ENCODE measurements at places on chromosomes 12 and 14.

DNA sequence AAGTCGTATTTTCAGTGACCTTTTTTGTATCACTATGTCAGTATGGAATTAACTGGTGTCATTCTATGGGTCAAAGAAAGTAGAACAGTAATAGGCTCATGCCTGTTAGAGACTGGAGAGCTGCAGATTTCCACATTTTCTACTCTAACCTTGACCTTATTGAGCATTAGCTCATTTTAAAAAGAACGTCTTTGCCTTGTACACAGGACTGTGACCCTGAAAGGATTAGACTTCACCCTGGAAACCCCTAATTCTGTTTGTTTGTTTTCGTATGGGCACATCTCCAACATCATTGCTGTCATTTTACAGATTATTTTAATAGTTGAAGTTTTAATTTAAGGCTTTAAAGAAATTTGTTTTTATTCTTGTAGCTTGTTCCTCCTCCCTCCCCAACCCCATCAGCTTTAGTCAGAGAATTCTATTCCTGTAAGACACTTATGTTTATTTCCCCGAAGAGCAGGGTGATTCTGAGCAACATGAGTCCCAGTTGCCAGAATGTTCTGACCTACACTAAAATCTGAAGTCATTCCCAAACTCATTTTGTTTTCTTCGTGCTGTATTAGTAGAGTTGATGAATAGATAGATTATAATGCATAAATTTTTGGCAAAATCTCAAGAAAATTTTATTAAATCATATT lies 451.3 kb downstream of the FOXG1 start:
- no peak for DNase-seq

DNA sequence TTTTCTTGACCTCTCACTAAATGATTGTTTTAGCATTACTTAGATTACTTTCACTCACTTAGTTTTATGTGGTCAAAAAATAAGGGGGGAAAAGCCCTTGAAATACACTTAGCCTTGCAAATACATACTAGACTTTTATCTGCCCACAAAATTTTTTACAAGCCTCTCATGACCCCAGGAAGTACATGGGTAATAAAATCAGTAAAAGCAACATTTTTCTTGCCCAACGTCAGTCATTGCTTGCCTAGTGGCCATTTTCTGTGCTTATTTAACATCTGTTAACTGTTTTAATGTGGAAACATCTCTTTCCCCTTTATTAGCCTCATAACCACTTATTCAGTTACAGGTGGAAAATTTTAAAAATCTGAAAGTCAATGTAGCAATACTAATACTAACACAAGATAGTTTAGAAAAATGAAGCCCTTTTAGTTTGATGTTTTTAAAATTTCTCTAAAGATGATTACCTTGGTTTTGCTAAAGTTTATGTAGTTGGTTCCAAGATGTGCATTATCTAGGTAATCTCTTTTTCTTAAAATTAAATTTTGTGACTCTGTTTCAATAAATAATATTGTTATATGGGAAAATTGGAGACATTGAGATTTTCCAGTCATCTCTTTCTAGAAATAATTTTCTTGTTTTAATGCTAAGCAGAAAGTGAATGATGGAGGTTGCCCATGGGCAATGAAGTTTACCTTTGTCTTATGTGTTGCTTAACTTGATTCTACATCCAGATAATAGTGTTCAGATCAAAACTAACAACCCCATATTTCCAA lies 175.5 kb downstream of the TMTC2 start:
- DNase-seq = no peak

DNA sequence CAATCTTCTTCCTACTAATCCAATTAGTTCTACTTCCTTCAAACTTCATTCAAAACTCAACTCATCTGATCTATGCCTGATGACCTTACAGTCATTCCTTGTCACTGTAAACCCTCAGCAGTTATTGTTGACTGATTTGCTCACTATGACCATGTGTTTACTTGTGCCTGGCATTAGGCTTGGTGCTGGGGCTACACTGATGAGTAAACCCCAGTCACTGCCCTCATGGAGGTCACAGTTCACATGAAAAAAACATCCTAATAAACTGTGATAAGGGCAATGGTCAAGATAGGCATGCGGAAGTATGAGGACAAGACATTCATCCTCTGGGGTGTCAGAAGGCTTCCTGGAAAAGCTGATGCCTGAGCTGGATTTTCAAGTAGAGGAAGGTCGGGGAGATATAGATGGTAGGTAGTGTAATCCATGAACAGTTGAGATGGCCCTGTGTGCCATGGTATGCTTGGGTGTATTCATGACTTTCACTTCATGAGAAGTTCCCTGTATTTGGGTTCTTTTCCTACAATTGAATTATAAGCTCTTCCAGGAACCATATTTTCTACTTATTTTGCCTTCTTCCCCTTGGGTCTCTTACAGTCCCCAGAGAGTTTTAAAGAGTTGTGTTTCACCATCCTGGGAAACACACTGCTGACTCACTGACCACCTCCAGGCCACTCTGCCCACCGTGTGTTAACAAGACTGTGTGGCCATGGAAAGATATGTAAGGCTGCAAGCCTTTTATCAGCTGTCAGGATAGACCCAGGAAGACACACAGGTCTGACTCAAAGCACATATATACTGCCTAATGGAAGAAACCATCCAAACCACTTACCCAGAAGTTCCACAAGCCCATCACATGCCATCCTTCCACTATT lies 38.7 kb upstream of the DUSP6 start:
- DNase-seq = no peak

- DNase-seq = no peak
Measured at GRCh38 chr12:29943683-29944082, 159.9 kb upstream of the TMTC1 start.

DNA sequence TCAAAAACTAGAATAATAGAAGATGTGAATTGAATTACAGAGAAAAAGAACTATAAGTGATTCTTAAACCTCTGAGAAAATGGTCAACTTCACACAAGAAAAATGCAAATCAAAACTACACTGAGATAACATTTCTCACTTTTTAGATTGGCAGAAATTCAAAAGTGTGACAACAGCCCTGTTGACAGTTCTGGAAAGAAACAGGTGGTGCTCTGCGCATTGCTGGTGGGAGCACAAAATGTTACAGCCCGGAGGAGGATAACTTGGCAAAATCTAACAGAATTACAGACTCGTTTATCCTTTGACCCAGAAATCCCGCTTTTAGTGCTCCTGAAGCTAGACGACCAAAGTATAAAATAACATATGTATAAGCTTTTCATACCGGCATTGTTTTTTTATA lies 222.5 kb upstream of the CNTN1 start:
- no peak for DNase-seq

- no peak for DNase-seq
Measured at GRCh38 chr14:56194042-56194441, 75.8 kb downstream of the PELI2 start.
